ENCODE measurements at places on chromosomes 5 and 9.

GRCh38 chr9:105255421-105255820 lies 11.0 kb downstream of the SLC44A1 start:
- no peak for DNase-seq

- no peak for DNase-seq
Observed at GRCh38 chr9:108863891-108864290, 1.8 kb downstream of the ACTL7A start.

- peak; percentile 85 for DNase-seq
Observed at GRCh38 chr9:130043654-130044623, 950 bp upstream of the FNBP1 start.

- DNase-seq = peak; percentile 63
Observed at GRCh38 chr9:121267689-121268597, at the start of gene GSN. Gene GSN, plus strand, starts transcription at chr9:121268162. Its CDS starts 33,810 bp downstream, at chr9:121301972.

GRCh38 chr5:111932199-111932598 lies 175.2 kb upstream of the NREP start:
- no peak for DNase-seq

GRCh38 chr9:6068983-6069382 lies 53.6 kb upstream of the RANBP6 start:
- no peak for DNase-seq

GRCh38 chr9:38761339-38761738 lies 41.4 kb upstream of the FAM240B start:
- DNase-seq = no peak

GRCh38 chr5:9284781-9285307 lies 261.0 kb downstream of the SEMA5A start:
- peak; percentile 93 for DNase-seq

- no peak for DNase-seq
Observed at GRCh38 chr5:57004800-57005199, 52.9 kb upstream of the MIER3 start.

- no peak for DNase-seq
Observed at GRCh38 chr9:13369431-13369830, 89.9 kb upstream of the MPDZ start.

DNA sequence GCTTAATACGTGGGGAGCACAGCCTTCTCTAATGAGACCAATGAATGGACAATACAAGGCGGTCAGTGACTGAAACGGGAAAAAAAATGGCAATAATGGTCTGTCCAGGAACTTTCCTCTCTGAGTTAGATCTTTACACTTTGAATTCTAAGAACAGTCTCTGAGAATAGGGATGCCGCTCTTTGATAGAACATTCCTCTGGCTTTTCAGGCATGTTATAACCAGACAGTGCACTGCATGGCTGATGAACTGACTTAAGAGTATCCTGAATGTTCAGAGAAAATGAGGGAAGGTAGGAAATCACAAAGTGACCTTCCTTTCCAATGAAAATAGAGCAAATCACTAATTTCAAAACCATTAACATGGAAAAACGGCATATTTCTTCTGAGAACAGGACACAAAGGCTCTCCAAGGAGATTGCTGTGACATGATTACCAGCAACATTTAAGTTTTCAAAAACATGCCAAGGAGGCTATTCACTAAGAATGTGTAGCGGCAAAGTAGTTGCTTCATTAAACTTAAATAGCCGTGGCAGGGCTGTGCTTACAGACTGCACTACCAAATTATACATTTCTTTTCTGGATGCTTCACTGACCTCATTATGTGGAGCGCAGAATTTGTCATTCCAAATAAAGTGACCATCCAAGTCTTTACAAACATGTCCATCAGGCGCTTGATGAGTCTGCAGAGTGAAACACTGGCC lies 105.9 kb downstream of the MARCHF3 start:
- no peak for DNase-seq

- DNase-seq = peak; percentile 17
Observed at GRCh38 chr9:121107029-121107428, 32.3 kb downstream of the CNTRL start.

GRCh38 chr5:113119246-113119924 lies 142.8 kb downstream of the DCP2 start:
- DNase-seq = peak; percentile 49

DNA sequence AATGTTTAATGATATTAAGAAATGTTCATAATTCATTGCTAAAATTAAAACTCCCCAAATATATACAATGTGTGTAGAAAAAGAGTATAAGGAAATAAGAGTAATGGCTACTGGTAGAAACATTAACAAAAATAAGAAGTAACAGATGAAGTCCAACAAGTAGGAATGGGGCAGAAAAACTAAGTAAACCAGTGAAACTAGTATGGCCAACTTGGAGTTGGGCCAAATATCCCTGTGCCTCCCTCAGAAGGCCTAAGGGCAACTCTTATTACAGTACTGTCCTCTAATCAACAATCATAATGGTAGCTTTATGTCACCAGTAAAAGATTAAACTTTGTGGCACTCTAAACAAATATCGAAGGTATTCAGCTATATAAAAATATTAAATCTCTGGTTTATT lies 93.5 kb downstream of the SSBP2 start:
- no peak for DNase-seq

- no peak for DNase-seq
Observed at GRCh38 chr9:114016629-114017423, 61.3 kb downstream of the AMBP start.

- peak; percentile 98 for DNase-seq
Observed at GRCh38 chr9:33165263-33166151, 1.6 kb downstream of the B4GALT1 start.

- peak; percentile 76 for DNase-seq
Observed at GRCh38 chr9:99431103-99431502, 209.0 kb downstream of the SEC61B start.

DNA sequence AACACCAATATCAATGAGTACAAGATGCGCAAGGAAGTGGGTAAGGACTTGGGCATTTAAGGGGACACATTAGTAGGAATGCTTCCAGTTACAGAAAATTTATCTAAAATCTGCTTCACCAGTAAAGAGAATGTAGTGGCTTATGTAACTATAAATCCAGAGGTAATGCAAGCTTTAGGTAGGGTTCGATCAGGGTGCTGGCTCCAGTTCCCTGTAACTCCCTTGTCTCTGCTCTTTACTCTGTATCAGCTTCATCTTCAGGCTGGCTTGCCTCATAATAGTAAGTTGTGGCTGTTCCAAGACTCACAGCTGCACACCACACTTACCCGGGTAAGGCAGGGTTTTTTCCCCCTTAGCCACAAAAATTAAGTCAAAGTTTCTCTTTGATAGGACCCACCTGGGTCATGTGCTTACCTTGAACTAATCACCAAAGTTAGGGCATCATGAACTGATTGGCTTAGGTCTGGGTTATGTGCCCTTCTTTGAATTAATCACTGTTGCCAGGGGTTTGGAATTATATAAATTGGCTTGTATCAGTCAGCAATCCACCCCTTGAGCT lies 35.5 kb downstream of the ARHGEF37 start:
- no peak for DNase-seq

DNA sequence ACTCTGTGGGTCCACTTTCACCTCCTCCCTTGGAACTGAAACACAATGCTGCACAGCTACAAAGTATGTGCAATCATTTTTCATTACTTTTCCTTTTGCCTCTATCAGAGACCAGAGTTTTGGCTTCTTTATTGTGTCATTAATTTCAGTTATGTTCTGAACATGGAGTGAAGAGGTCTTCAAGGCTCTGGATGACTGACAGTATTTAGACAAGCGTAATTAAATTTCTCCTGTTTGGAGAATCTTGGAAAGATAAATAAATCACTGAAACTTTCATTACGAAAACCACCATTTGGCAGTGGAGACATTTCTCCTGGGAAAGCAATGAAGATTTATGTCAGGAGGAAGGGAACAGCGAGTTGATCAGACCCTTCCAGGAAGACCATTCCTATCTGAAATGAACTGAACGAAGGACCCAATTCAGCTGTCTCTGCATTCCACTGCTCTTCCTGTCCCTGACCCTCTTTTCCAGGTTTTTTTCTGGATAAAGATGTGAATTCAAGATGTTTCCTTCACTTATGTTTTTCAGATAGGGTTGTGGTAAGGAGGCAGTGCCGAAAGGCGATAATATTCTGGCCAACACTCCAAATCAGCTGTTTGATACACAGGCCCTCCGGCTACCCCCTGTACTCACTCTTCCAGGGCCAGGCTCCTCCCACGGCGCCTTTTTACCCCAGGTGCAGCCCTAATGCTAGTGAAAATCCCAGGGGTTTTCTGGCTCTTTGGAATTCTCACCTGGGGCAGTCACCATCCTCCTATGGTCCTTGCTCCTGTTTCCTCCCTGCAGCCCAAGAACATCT lies 77.2 kb upstream of the OSMR start:
- DNase-seq = no peak

- no peak for DNase-seq
Observed at GRCh38 chr9:136792321-136793085, 1.4 kb downstream of the TMEM141 start.

DNA sequence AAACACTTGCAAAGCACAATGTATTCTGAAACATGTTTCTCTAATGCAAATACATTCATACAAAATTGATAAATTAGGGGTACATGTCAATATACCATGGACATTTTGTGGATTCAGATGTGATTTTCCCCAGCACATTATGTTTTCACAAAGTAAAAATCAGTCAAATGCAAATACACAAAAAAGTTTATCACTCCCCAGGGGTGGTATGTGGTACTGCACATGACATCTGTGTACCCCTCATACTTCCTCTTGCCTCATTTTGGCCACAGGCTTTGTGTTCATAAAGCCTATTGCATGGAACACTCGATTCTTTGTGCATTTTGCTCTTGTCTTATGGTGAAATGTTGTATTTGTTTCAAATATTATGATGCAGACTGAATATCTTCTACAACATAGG lies 116.8 kb upstream of the PDE4D start:
- DNase-seq = no peak

GRCh38 chr9:113569472-113570060 lies 106.0 kb downstream of the RGS3 start:
- DNase-seq = no peak

GRCh38 chr9:19162956-19163355 lies 35.7 kb upstream of the PLIN2 start:
- DNase-seq = peak; percentile 72

- DNase-seq = no peak
Observed at GRCh38 chr9:116080561-116080960, 73.0 kb upstream of the PAPPA start.

DNA sequence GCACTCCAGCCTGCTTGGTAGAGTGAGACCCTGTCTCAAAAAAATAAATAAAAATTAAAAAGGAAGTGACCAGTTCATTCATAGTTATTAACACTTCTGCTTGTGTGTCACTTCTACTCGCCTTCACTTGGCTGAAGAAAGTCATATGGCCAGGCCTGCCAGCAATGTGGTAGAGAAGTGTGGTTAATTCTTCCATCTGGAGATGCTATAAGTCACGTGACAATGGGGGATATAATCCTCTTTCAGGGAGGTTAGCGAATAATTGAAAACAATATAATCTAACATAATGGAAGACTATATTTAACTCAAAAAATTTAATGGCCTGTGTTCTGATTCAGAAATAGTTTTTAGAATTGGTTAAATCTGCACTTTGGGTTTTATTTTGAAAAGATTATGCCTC lies 305.6 kb downstream of the DOCK8 start:
- no peak for DNase-seq

DNA sequence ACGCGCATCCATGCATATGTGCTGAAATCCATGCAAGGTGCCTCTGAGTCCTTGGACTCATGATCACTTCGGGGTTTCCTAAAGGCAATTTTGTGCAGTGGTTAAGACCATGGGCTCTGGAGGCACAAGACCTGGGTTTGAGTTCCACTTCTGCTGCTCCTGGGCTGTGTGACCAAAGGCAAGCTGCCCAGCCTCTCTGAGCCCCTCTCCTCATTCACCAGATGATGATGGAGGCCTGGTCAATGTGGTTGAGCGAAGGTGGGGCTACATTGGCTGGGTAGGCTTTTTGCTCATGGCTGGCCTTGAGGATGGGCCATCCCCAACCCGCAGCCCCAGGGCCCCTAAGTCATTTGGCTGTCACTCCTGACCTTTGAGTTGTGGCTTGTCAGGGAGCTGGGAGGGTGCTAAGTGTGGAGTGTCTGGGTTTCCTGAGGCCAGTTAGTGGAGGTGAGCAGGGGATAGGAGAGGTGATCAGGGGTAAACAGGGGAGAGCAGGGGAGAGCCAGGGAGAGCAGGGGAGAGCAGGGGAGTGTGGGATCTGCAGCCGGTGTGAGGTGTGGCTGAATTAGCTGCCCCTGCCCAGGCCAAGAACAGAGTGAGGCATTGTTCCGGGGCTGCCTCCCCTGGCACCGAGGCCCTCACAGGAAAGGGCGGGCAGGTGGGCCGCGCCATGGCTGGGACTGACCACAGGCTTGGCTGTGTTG lies 64.6 kb upstream of the SYNPO start:
- DNase-seq = no peak

- DNase-seq = no peak
Observed at GRCh38 chr5:153755913-153756500, 265.5 kb downstream of the GRIA1 start.

DNA sequence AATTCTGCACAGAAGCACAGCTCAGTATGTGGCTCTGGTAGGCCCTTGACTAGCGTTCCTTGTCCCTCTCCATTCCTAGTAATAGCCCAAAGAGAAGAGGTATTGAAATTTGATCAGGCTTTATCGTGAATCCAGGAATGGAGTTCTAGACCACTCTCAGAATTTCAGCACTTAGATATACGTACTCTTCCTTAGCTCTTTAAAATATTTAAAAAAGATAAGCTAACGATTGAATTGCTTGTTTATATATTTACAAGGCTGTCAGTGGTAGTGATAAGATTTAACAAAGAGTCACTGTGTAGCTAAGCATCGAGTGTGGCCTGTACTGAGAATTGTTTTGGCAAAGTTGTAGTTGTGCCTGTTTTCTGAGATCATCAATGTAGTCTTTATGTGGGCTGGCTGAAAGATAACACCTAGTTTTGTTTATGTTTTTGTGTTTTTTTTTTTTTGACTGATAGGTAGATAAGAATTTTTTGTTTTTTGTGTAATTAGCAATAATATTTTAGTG lies 2.5 kb downstream of the KIAA1958 start:
- no peak for DNase-seq

DNA sequence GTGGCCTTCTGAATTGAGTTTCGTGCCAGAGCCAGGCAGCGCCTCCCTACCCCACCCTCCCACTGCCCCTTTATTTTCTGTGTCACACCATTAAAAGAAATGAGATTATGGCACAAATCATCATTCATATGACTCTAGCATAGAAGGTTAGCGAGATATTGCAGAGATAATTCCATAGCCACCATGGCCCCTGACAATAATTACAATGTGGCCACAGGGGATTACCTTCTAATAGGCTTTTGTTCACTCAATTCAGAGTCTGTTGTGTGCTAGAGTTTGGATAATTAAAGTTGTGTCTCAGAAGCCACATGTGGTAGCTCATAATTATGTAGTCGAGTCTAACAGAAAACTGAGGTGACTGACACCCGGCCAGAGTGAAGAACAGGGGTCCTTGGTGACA lies 428.1 kb downstream of the ARHGEF28 start:
- DNase-seq = no peak

Data from fibroblast of the aortic adventitia (primary cell).